ENCODE measurements at places on chromosomes 2 and 18. TPM values are rescaled to one million over a fixed set of nuclear protein-coding genes. Genes with fewer than 3 reads are reported as not detected.

Gene COL3A1
- 14,030 TPM for total RNA-seq

GRCh38 chr2:231152800-231153557 lies 28.1 kb upstream of the HTR2B start:
- no peak for DNase-seq

DNA sequence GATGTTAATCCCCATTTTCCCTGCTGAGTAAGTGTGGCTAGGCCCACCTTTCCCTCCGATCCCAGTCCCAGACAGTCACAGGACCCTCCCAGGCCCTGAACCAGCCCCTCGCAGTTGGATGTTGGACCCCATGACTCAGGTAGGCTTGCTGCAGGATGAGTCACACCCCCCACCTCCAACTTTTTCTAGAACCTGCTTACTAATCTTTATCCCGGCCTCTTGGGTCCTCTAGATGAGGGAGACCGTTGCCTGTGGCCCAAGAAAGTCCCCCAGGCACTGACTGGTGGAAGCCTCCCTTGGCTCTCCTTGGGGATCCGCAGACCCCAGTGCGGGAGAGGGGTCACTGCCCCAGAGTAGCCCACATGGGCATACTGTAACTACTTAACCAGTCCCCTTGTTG lies 98.5 kb downstream of the SMAD7 start:
- DNase-seq: no peak

Gene CD207
- 5.3 TPM for total RNA-seq

DNA sequence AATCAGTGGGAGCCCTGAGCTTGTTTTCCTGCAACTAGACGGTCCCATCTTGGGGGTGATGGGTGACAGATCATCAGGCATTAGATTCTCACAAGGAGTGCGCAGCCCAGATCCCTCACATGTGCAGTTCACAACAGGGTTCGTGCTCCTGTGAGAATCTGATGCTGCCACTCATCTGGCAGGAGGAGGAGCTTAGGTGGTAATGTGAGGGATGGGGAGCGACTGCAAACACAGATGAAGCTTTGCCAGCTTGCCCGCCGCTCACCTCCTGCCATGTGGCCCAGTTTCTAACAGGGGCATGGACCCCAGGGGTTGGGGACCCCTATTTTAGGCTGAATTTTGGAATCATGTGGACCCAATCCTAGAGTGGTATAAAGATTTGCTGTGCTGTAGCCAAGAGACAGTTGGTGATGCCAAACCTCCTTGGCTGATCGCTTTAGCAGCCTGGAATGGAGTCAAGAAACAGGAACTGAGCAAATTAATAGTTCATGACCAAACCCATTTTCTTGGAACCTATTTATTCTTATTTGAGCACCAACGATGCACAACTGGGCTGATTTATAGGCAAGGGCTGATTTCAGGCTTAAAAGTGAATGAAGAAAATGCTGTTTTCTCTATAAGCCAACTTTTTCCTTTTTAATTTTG lies 25.7 kb downstream of the LPIN1 start:
- no peak for DNase-seq

Gene SPDYA
- 3.3 TPM for total RNA-seq

- DNase-seq: no peak
These were observed 62.3 kb upstream of the NABP1 start for GRCh38 chr2:191615596-191615995.

DNA sequence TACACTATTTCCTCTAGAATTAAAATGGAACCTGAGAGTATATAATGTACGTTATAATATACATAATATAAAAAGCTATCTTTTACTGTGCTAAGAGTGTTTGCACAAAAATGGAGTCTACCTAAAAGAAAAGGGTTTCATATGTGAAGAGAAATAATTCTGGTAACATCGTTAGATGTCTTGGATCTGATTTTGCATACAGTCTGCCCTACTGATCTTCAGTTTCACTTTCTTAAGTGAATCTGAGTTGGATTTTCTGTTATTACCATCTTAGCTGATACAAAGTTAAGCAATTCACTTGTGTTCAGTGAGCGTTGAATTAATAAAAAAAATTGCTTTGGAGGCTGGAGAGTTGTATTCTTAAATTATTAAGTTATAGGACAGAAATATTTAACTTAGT lies 502.1 kb upstream of the TMEFF2 start:
- DNase-seq: no peak

Gene SCYGR2
- total RNA-seq: not detected

DNA sequence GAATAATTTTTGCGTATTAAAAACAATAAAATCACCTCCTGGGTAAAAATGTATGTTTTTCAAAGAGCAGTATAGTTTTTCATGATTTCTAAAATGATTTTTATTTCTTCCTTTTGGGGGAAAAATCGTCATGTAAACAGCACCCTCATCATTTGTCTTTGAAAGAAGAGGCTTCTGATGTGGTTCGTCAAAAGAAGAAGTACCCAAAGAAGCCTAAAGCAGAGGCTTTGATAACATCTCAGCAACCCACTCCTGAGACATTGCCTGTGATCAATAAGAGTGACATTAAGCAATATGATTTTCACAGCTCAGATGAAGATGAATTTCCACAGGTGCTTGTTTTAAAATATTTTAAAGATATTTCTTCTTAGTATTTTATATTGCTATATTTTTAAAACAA lies 110.2 kb upstream of the KIF5C start:
- no peak for DNase-seq

Gene SNORC
- total RNA-seq: 0.30 TPM

DNA sequence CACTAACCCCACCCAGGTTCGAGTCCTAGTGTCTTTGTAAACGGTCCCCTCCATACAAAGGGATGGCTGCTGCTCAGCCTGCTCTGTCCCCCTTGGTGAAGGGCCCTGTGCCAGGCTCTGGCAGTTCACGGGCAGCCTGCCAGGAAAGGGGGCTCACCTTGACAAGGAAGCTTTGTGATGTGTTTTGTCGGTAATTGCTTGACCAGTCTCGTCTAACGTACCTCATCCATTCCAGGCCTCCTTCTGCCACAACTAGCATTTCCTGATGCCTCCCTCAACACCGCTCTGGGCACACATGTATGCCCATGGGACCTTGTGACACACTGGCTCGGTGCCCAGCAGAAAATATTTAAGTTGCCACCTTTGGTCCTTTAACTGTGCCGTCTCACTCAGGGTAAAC lies 171.9 kb downstream of the KLHL29 start:
- no peak for DNase-seq

- no peak for DNase-seq
These were observed 21.8 kb upstream of the IL1R1 start for GRCh38 chr2:102120701-102121159.

DNA sequence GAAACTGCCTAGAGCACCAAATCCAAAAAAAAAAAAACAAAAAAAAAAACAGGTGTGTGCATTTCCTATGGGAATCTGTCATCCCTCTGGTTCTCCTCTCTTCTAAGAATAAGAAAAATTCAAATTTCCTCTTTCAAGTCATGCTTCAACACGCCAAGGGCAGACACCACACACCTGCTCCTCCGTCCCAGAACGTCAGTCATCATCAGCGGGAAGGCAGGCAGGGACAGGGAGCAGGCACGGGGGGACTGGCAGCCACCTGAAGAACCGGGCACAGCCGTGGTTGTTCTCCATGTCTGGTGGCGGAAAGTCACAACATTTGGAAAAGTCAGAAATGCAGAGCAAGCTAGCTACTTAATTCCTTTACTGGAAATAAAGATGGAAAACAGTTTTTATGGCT lies 214.8 kb downstream of the IKZF2 start:
- no peak for DNase-seq

- DNase-seq: no peak
These were observed 123.2 kb downstream of the PHLPP1 start for GRCh38 chr18:62838475-62839098.

Gene GALM
- 7.1 TPM for total RNA-seq

DNA sequence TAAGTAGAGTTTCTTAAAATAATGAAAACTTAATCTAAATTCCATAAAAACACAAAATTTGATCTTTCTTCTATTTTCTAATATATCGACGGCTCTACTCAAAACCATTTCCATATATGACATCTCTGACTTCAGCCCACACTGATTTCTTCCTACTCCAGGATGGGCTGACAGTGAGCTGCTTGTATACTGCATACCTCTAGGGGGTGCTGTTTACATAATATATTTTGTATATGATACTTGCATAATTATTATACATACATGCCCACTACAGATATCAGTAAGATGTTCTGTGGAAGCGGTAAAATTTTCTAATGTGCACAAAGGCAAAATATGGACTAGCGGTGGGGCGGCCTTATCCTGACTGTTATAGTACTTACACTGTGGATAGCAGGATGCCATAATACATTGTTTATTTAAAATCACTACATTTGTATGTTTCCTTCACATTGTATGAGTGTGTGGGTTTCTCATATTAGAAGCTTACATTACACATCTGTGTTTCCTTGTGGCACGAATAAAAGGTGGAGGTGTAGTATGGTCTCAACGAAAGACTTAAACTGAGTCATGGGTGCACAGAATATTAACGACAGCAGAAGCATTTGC lies 66.1 kb upstream of the NXPH2 start:
- DNase-seq: peak; percentile 10

DNA sequence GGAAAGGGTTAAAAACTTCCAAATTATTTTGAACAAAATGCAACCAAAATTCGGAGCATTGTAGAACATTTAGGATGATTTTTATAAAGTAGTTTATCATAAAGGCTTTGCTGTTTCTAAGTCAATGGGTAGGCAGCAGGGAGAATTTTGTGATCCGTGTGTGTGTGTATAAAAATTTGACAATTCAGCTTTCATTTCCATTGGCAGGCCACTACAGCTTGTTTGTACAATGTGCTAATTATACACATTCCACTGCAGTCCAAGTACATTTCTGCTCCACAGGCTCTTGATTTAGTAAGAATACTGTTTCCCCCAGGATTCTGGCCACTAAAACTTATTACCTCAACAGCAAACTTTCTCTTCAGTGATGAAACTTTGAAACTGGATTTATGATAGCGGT lies 71.8 kb upstream of the LTBP1 start:
- DNase-seq: no peak

Gene CCDC141
- total RNA-seq: 6.0 TPM

DNA sequence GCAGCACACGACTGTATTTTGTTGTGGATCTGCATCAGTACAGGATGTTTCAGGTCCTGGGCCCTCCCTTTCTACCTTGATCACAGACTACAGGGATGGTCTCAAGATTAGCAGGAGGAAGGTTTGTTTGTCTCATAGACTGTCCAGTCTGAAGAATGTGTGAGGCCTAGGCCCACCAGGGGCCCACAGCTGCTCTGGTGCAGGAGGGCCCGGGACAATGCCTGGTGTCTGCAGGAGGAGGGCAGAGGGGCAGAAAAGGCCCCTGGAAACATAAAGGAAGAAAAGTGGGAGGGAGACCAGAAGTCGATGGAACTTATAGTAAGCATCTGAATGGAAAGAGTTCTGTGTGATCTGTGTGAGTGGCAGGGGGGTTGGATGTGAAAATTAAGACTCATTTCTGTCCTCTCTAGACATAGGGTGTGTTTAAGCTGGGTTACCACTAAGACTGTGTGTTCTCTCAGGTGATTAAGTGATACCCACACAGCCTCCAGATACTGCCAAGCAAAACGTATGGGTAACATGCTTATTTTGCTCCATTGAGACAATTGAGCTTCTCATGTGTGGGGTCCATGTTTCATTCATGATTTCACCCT lies 33.4 kb upstream of the LPIN2 start:
- no peak for DNase-seq

Gene ANKRD30B
- total RNA-seq: 0.20 TPM

Gene UGT1A9
- not detected for total RNA-seq

GRCh38 chr2:99425022-99425421 lies 64.8 kb downstream of the REV1 start:
- DNase-seq: no peak

DNA sequence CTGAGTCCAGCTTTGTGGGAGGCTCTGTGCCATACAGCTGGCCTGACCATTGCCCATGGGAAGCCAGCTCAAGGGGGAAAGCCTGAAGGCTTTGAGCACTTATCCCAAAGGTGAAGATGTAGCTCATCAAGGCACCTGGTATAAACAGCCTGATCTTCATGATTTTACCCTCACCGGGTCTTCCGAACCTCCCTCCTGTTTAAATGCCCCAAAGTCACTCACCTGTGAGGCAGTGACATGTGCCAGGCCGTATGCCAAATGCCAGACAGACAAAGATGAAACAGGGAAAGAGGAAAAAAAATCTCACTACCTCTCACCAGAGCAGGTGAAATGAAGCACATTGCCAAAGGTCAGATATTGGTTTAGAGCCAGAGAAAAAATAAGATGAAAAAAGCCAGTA lies 62.8 kb upstream of the ITSN2 start:
- DNase-seq: no peak

GRCh38 chr2:3127710-3128109 lies 249.9 kb downstream of the EIPR1 start:
- no peak for DNase-seq

Data from skin of body (tissue), 3 donors.